H9 (cell line): ENCODE measurements at places on chromosomes 4 and X. TPM values are rescaled to one million over a fixed set of nuclear protein-coding genes. Genes with fewer than 3 reads are reported as not detected.

DNA sequence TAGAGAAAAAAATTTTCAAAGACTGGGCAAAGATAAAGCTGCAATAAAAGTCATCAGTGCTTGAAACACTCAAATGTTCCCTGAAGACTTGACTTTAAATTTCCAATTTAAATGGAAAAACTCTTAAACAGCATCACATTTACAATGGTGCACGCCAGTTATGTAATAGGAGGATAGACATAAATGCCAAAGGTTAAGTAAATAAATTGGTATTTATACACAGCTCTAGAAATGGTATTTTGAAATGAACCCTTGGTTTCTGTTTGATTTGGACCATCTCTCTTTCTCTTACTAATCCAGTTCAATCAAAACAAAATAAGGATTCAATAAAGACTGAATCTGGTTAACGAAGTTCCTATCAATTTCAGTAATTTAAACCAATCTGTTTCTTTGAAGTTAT, 272.6 kb downstream of the GPM6A start:
- H3K4me1 ChIP-seq: no peaks in the 10 kb centered on the region
- no peak overlapping the region for H3K4me3 ChIP-seq

DNA sequence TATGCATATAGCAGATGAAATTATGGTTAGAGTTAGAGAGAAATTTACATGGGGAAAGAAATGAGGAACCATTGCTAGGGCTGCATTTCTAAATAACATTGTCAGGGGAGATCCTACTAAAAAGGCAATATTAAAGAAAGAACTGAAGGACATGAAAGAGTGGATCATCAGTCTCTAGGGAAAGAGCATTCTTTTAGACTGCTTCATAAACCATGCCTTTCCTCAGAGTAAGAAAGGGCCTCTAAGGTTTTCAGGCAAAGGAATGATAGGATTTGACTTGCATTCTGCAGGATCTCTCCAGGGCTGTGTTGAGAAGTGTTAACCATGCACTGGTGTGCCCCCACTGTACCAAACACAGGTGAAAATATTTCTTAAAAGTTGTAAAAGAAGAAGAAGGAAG, 385.4 kb upstream of the MAD2L1 start:
- no peak overlapping the region for H3K4me3 ChIP-seq
- no peak overlapping the region for H3K27ac ChIP-seq
- no peaks in the 10 kb centered on the region for H3K27me3 ChIP-seq
- no peaks in the 10 kb centered on the region for H3K36me3 ChIP-seq

Gene P2RY4
- total RNA-seq: 0.18 TPM in 1 of 2 replicates, not detected in the other

- peaks cover 2% of the 10 kb centered on the region; the same call in 1 of the 3 replicates for H3K36me3 ChIP-seq
- no peaks in the 10 kb centered on the region for H3K27me3 ChIP-seq
- H3K4me3 ChIP-seq: no peak overlapping the region
Measured at GRCh38 chr4:9971711-9972110, 49.6 kb downstream of the SLC2A9 start.

Gene DACH2
- 0.99 and 1.0 TPM in 2 replicates for total RNA-seq

GRCh38 chr4:15963576-15963975, 601 bp upstream of the FGFBP2 start:
- H3K4me3 ChIP-seq: no peak overlapping the region
- H3K4me1 ChIP-seq: no peaks in the 10 kb centered on the region; the same call in 1 of the 2 replicates
- DNase-seq: no peak
- no peak overlapping the region for H3K27ac ChIP-seq

- H3K4me1 ChIP-seq: no peaks in the 10 kb centered on the region
- no peaks in the 10 kb centered on the region for H3K36me3 ChIP-seq
- DNase-seq: no peak
- H3K27ac ChIP-seq: no peak overlapping the region
- no peak overlapping the region for H3K4me3 ChIP-seq
Measured at GRCh38 chr4:26784207-26784865, 76.3 kb upstream of the STIM2 start.

DNA sequence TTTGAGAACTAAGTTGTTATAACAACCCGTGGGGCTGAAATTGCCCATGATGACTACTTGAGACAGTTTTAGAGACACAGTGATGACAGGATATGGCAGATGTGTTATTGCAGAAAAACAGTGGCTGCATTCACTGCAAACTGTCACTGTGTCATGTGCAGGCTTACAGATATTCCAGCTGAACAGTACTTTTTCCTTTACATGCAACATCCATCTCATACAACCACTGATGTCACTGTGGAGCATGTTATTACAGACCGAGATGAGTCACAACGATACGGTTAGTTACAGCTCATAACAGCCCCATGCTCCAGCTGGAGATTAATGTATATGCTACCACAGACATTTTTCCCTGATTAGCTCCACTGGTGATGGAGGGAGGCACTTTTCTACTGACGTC, 207.4 kb downstream of the TMA16 start:
- no peaks in the 10 kb centered on the region for H3K36me3 ChIP-seq
- H3K4me3 ChIP-seq: no peak overlapping the region
- no peak for DNase-seq
- H3K4me1 ChIP-seq: no peaks in the 10 kb centered on the region

DNA sequence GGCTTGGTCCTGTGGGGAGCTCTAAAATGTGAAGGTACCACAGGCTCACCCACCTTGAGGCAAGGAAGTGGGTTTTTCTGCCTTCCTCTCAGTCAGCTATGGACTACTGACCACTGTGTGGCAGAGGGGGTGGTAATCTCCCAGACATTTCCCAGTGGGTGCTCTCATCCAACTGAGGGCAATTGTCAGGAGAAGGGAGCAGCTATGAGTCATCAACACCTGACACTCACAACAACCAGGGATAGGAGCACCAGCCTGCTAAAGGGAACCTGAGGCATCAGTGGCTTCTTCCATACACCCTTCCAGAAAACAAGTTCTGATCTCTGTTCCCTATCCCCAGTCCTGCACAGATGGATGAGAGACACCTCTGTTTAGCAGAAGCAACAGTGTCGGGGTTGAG, 468.8 kb downstream of the BCOR start:
- no peaks in the 10 kb centered on the region; the same call in 1 of the 2 replicates for H3K36me3 ChIP-seq
- no peaks in the 10 kb centered on the region for H3K27me3 ChIP-seq
- H3K4me1 ChIP-seq: peaks cover 4% of the 10 kb centered on the region; the same call in 1 of the 2 replicates
- no peak overlapping the region for H3K27ac ChIP-seq
- H3K4me3 ChIP-seq: no peak overlapping the region

Gene WDR17
- total RNA-seq: 2.0 and 2.6 TPM in 2 replicates

DNA sequence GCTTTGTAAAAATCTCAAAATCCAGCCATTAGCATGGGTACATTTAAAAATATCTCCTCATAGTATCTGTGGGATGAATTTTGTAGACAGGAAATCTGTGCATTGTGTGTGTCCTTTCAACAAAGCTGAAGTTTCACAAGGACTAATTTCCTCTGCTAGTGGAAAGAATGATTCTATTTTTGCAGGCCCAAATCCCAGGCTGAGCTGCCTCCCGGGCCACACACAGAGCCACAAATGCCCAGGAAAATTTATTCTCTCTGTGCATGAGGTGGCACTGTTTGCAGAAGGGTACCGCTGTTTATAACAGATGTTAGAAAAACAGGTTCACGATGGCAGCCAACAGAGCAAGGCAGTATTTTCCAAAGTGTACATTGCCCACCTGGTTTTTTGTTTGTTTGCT, 11.0 kb upstream of the VCX3B start:
- peaks cover 6% of the 10 kb centered on the region for H3K36me3 ChIP-seq
- no peaks in the 10 kb centered on the region for H3K27me3 ChIP-seq
- no peak overlapping the region for H3K4me3 ChIP-seq
- no peak for DNase-seq
- H3K27ac ChIP-seq: no peak overlapping the region

Gene FGA
- not detected in 2 replicates for total RNA-seq

DNA sequence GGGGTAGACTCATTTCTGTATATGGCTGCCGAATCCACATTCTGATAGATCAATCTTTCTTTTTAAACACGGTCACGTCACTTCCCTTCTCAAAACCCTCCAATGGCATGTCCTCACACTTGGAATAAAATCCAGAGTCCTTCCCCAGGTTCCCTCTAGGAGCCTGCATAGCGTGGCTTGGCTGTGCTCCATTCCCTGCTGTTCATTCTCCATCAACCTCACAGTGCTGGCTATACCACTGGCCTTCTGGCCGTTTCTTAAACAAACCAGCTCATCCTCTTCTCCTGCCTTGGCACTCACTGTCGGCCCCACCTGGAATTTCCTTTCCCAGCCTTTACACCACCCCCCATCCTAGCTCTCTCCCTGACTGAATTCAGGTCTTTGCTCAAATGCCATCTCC, 77.1 kb downstream of the RBM47 start:
- no peak overlapping the region for H3K4me3 ChIP-seq
- peaks cover 19% of the 10 kb centered on the region for H3K36me3 ChIP-seq
- peak; percentile 52 for DNase-seq
- H3K27ac ChIP-seq: no peak overlapping the region

GRCh38 chrX:4225086-4225485, 511.6 kb upstream of the PRKX start:
- H3K4me1 ChIP-seq: peaks cover 3% of the 10 kb centered on the region; the same call in 1 of the 2 replicates
- no peak overlapping the region for H3K4me3 ChIP-seq
- H3K27ac ChIP-seq: no peak overlapping the region
- H3K27me3 ChIP-seq: no peaks in the 10 kb centered on the region

- H3K36me3 ChIP-seq: peaks cover 9% of the 10 kb centered on the region
- no peaks in the 10 kb centered on the region for H3K4me1 ChIP-seq
- H3K27me3 ChIP-seq: no peaks in the 10 kb centered on the region; the same call in 1 of the 2 replicates
- H3K27ac ChIP-seq: no peak overlapping the region
- no peak for DNase-seq
Measured at GRCh38 chr4:125590158-125590557, 275.4 kb downstream of the FAT4 start.
